ENCODE measurements at places on chromosomes 6 and 20. TPM values are rescaled to one million over a fixed set of nuclear protein-coding genes. Genes with fewer than 3 reads are reported as not detected.

DNA sequence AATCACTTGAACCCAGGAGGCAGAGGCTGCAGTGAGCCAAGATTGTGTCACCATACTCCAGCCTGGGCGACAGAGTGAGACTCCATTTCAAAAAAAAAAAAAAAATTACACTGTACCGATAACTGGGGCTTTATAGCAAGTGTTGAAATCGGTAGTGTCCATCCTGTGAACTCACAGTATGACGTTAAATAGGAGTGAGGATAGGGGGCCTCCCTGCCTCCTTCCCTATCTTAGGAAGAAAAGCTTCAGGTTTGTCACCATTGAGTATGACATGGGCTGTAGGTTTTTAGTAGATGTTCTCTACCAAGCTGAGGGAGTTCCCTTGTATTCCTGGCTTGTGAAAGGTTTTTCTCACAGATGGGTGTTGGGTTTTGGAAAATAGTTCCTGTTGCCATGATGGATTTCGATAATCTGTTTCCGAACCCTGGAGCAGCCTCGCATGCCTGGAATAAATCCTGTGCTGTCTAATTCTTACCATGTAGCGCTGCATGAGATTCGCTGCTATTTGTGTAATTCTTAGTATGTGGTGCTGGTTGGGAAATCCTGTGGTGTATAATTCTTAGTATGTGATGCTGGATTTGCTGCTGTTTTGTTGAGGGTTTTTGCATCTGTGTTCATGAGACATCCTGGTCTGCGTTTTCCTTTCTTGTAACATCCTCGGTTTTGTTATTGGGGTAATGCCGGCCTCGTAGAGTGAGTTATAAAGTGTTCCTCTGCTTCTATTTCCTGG, 23.6 kb downstream of the NTSR1 start:
- no peak for DNase-seq
- H3K27ac ChIP-seq, result no peak overlapping the region
- no peaks in the 10 kb centered on the region for H3K36me3 ChIP-seq
- H3K4me3 ChIP-seq, result no peak overlapping the region
- peaks cover 28% of the 10 kb centered on the region for H3K4me1 ChIP-seq
- no peaks in the 10 kb centered on the region for H3K27me3 ChIP-seq

- H3K4me1 ChIP-seq, result peaks cover 21% of the 10 kb centered on the region
- no peak overlapping the region for H3K27ac ChIP-seq
- peaks cover 57% of the 10 kb centered on the region for H3K36me3 ChIP-seq
- no peak for DNase-seq
These were observed 139.8 kb downstream of the DTNBP1 start for GRCh38 chr6:15522856-15523529.

DNA sequence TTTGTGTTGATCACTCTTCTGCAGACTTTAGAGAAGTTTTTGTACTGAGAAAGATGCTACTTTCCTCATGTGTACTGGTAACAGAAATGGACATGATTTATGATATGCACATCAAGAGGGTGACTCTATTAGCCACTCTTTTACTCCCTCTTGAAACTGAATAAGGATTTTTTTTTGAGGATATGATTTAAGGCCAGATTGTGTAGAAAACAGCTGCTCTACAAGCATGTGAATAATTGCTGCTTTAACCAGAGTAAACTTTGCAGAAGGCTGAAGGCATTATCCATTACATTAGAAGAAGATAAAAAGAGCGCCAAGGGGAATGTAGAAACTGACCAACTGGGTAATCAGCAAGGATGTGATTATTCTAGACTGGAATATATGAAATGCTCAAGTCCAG, 276.2 kb upstream of the MAP3K7 start:
- H3K4me1 ChIP-seq, result no peaks in the 10 kb centered on the region
- H3K36me3 ChIP-seq, result no peaks in the 10 kb centered on the region
- no peaks in the 10 kb centered on the region for H3K27me3 ChIP-seq

DNA sequence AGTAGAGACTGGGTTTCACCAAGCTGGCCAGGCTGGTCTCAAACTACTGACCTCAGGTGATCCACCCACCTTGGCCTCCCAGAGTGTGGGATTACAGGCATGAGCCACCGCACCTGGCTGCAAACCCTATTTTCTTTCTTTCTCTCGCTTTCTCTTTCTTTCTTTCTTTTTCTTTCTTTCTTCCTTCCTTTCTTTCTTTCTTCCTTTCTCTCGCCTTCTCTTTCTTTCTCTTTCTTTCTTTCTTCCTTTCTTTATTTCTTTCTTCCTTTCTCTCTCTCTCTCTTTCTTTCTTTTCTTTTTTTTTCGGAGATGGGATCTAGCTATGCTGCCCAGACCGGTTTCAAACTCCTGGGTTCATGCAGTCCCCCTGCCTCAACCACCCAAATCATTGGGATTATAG, 47.0 kb upstream of the TGM3 start:
- no peaks in the 10 kb centered on the region for H3K36me3 ChIP-seq
- no peaks in the 10 kb centered on the region for H3K4me1 ChIP-seq
- no peak overlapping the region for H3K4me3 ChIP-seq
- no peak overlapping the region for H3K27ac ChIP-seq
- peaks cover 3% of the 10 kb centered on the region for H3K27me3 ChIP-seq
- no peak for DNase-seq

DNA sequence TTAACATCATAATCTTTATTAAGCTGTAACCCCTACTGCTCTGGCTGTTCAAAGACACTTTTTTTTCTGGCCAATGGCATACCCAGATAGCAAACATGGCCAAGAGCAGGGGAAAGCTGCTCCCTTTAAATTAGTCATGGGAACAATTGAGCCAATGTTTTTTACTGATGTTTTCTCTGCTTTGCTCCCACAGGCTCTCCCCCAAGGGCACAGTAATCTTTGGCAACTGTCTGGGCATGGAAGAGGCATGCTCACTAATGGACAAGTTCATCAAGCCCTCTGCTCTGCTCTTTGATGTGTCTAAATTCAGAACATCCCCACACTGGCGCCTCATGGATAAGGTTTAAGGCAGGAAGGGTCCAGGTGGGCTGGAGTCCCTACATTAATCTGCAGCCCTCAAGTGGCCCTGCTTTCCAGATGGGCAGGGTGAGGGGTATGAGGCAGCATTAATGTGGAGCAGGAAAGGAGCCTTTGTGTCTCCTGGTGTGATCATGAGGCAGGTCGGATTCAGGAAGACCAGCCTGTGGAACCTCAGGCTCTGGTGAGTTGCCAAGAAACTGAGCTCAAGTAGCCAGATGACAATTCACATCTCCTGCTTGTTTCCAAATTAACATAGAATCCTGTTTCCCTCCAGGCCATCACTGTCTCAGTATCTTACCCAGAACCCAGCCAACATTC, 227.0 kb upstream of the CST7 start:
- H3K4me1 ChIP-seq, result no peaks in the 10 kb centered on the region
- DNase-seq, result no peak
- no peak overlapping the region for H3K4me3 ChIP-seq
- H3K27ac ChIP-seq, result no peak overlapping the region
- no peaks in the 10 kb centered on the region for H3K36me3 ChIP-seq
- H3K27me3 ChIP-seq, result no peaks in the 10 kb centered on the region

DNA sequence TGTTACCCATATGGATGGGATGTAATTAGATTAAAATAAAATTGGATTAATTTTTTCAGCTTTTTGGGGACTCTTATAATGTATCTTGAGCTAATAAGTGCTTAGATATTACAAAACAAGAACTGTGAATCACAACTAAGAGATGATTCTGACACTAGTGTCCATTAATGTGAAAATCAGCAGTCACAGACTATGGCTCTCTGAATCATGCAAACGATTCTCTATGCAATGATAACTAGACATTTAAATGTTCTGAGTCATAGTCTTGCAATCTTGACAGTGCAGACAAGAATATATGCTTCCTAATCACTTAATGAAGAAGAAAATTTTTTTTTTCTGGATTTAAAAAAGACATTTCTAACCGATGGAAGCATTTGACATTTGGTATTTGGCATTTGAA, 82.2 kb upstream of the OPRM1 start:
- H3K27ac ChIP-seq, result no peak overlapping the region
- H3K4me3 ChIP-seq, result no peak overlapping the region
- H3K4me1 ChIP-seq, result peaks cover 2% of the 10 kb centered on the region

DNA sequence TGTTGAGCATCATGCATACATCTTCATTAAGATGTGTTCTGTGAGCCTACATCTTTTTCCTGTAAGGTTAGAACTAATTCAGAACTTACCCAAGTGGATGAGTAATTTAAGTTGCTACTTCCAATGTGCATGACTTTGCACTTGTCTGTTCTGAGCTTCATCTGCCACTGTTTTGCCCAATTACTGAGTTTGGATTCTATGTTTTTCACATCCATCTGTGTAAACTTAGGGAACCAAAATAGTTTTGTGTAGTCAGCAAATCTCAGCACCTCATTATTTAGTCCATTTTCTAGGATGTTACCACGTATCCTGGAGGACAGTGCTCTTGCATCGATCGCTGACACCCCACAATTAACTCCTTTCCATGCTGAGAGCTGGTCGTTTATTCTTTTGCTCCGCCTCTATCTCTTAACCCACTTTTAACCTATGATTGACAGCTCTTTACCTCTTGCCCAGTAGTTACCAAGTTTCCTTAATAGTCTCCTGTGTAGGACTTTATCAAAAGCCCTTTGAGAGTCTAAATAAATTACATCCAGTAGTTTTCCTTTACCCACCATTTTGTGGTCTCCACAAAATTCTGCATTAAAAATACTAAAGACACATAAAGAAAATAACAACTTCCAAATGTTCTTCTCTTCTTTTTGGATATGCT, 44.2 kb upstream of the CITED2 start:
- no peak overlapping the region for H3K27ac ChIP-seq
- no peak overlapping the region for H3K4me3 ChIP-seq
- H3K27me3 ChIP-seq, result no peaks in the 10 kb centered on the region
- H3K4me1 ChIP-seq, result no peaks in the 10 kb centered on the region
- no peak for DNase-seq

GRCh38 chr20:33279261-33279910, 3.6 kb upstream of the BPIFB1 start:
- H3K27ac ChIP-seq, result no peak overlapping the region
- H3K4me3 ChIP-seq, result no peak overlapping the region
- H3K36me3 ChIP-seq, result no peaks in the 10 kb centered on the region
- DNase-seq, result no peak

- H3K36me3 ChIP-seq, result no peaks in the 10 kb centered on the region
- no peaks in the 10 kb centered on the region for H3K4me1 ChIP-seq
- H3K4me3 ChIP-seq, result no peak overlapping the region
- H3K27ac ChIP-seq, result no peak overlapping the region
- DNase-seq, result no peak
These were observed 11.8 kb downstream of the THBS2 start for GRCh38 chr6:169241688-169242350.

DNA sequence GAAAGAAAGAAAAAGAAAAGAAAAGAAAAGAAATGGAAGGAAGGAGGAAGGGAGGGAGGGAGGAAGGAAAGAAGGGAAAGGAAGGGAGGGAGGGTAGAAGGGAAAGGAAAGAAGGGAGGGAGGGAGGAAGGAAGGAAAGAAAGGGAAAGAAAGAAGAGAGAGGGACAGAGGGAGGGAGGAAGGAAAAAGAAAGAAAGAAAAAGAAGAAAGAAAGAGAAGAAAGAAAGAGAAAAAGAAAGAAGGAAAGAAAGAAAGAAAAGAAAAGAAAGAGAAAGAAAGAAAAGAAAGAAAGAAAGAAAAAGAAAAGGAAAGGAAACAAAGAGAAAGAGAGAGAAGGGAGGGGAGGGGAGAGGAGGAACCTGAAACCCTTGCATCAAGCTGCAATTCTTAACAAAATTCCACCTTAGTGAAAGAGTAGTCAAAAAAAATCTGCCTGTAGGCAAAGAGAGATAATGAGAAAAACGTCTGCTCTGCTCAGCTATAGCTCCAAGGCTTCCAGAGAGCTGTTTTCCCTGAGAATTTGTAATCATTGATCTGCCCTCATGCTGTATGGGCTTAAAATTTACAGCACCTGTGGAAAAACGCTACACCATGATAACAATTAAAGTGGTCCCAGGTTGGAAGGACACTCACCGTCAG, 16.7 kb upstream of the MYCT1 start:
- no peaks in the 10 kb centered on the region for H3K36me3 ChIP-seq
- DNase-seq, result no peak
- H3K27me3 ChIP-seq, result peaks cover 6% of the 10 kb centered on the region
- no peak overlapping the region for H3K4me3 ChIP-seq
- H3K4me1 ChIP-seq, result no peaks in the 10 kb centered on the region

GRCh38 chr6:2168480-2168879, 76.9 kb downstream of the GMDS start:
- no peaks in the 10 kb centered on the region for H3K27me3 ChIP-seq
- no peak overlapping the region for H3K4me3 ChIP-seq
- H3K27ac ChIP-seq, result no peak overlapping the region
- no peaks in the 10 kb centered on the region for H3K4me1 ChIP-seq

- H3K27ac ChIP-seq, result no peak overlapping the region
- no peaks in the 10 kb centered on the region for H3K4me1 ChIP-seq
- no peak for DNase-seq
- no peaks in the 10 kb centered on the region for H3K27me3 ChIP-seq
These were observed 49.0 kb upstream of the ASF1A start for GRCh38 chr6:118844915-118845314.

GRCh38 chr6:140438346-140438735, 1063.9 kb upstream of the CITED2 start:
- no peak overlapping the region for H3K4me3 ChIP-seq
- no peak for DNase-seq
- H3K36me3 ChIP-seq, result no peaks in the 10 kb centered on the region
- no peaks in the 10 kb centered on the region for H3K4me1 ChIP-seq
- no peak overlapping the region for H3K27ac ChIP-seq

- H3K27me3 ChIP-seq, result peaks cover 2% of the 10 kb centered on the region
- H3K4me1 ChIP-seq, result no peaks in the 10 kb centered on the region
- no peak overlapping the region for H3K4me3 ChIP-seq
- H3K27ac ChIP-seq, result no peak overlapping the region
- H3K36me3 ChIP-seq, result no peaks in the 10 kb centered on the region
- DNase-seq, result no peak
These were observed 14.7 kb upstream of the SIRPB2 start for GRCh38 chr20:1505871-1506270.

DNA sequence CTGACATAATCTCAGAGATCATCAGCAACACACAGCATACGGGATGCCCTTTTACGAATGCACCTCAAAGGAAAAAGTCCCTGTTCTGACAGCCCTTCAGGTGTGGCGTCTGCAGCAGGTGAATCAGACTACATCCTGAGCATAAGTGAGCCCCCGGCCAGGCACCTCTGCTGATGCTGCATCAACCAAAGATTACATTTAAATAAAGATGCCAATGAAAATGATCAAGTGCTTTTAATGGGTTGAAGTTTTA, 58.7 kb downstream of the INSM1 start:
- H3K4me1 ChIP-seq, result no peaks in the 10 kb centered on the region
- H3K36me3 ChIP-seq, result no peaks in the 10 kb centered on the region
- H3K27me3 ChIP-seq, result no peaks in the 10 kb centered on the region
- DNase-seq, result no peak
- H3K27ac ChIP-seq, result no peak overlapping the region
- H3K4me3 ChIP-seq, result no peak overlapping the region

ZC2HC1B gene
- not detected for total RNA-seq

EFCAB8 gene
- total RNA-seq, result 2.9 TPM

FAM217A gene
- not detected for total RNA-seq

KCNK15 gene
- total RNA-seq, result not detected

NHSL1 gene
- total RNA-seq, result 0.38 TPM

ABT1 gene
- total RNA-seq, result 30.7 TPM

GPX5 gene
- total RNA-seq, result not detected

UBD gene
- not detected for total RNA-seq

PCMT1 gene
- 31.7 TPM for total RNA-seq

GRM1 gene
- total RNA-seq, result not detected

BMP6 gene
- 0.73 TPM for total RNA-seq

All from natural killer cell (primary cell).